ENCODE measurements at places on chromosomes 6 and 20.

DNA sequence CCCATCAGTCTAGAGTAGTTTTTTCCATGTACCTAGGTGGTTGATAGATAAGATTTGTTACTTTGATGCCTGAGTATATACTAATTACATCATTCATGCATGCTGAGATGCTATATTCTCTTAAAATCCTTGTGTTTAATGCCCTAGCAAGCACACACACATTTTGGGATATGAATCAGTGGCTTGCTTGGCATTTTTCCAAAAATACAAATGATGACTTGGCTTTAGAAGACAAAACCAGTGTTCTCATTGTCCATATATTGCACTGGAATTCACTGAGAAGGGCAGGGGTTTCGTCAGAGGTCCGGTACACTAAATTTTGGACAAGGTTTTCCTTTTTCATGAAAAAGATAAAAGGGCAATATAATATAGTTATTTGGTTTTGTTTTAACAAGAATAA is 24.9 kb downstream of the GTPBP2 start:
- DNase-seq = peak; percentile 65

DNA sequence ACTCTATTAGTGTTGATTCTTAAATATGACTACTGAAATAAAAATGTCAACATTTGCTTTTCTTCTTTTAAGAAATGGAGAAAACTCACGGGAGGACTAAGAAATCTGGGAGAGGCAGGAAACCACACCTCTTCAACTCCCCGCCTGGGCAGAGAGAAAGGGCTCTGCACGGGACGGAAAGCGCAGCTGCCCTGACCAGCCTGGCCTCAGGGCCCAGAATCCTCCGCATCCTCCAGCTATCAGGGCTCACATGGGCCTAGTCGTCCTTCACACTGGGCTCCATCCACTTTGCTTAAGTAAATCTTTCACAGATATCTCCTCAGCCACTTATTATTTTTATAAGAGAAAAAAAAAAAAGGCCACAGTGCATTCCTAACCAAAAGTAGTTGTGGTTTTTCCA is 215.1 kb downstream of the TBXT start:
- no peak for DNase-seq

GRCh38 chr6:33029328-33030184 is 20.2 kb upstream of the HLA-DOA start:
- DNase-seq = no peak

DNA sequence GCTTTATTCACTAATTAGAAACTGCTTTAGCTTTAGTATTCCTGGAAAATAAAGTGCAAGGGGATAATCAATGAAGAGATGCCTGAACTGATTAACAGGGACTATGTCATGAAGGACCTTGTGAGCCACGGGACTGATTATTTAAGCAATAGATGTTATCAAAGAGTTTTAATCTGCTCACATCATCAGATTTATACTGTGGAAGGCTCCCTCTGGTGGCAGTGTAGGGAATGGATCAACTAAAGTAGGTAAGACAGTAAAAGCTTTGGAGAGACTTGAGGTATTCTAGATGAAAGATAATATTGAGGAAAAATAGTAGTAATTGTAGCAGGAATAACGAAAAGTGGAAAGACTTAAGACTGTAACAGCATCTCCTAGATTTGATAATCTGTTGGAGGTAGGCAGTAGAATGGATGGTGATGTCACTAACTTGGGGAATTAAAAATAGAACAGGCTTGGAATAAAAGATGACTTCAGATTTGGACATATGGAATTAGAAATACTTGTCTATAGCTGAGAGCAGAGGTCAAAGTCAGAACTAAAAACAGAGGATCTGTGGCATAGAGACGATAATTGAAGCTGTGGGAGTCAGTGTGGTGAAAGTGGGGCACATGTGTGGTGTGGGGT is 80.3 kb upstream of the HTR1E start:
- peak; percentile 5 for DNase-seq

GRCh38 chr20:58647796-58648501 is 3.1 kb upstream of the STX16 start:
- DNase-seq = peak; percentile 32

DNA sequence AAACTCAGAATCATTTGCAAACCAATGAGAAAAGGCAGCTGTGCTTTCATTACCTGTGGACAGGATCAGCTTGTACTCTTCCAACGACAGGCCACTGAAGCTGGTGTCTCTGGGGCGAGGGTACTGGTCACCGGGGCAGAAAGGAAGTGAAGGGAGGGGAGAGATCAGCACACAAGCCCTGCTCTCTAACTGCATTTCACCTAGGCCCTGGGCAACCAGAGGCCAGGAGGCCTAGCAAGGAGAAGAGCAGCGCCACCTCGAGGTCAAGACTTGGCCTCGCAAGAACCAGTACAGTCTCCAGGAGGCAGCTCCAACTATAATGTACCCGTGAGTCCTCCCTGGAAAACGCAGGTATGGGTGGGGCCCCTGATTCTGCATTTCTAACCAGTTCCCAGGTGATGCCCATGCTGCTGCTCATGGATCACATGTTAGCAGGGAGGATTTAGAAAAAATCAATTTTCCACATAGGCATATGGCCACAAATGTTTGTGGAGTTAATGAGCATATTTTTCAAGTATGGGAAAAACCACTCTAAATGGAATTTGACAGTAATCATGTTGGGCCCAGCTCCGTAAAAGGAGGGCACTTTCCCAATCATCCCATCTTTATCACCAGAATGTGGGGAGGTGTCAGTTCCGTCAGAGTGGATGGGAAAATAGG is 11.0 kb downstream of the UQCC2 start:
- DNase-seq = peak; percentile 46
